ENCODE measurements at places on chromosomes 12 and 14. TPM values are rescaled to one million over a fixed set of nuclear protein-coding genes. Genes with fewer than 3 reads are reported as not detected.

SLC39A2 gene
- total RNA-seq: not detected

TAC3 gene
- 1.6 TPM for total RNA-seq

DNA sequence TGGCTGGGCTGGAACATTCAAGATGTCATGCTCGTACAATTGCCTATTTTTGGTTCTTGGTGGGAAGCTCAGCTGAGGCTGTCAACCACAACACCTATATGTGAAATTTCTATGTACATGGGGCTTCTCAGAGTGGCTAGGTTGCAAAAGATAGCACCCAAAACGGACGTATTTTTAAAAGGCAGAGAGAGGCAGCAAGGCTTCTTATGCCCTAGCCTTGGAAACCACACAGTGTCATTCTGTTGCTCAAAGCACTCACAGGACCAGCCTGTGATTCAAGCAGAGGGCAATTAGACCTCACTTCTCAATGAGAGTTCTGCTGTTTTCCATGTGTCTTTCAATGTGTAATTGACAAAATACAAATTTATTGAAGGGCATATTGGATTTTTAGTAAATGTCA lies 134.0 kb downstream of the GXYLT1 start:
- DNase-seq: no peak

GRCh38 chr12:101785671-101786070 lies 45.1 kb downstream of the GNPTAB start:
- DNase-seq: no peak

DNA sequence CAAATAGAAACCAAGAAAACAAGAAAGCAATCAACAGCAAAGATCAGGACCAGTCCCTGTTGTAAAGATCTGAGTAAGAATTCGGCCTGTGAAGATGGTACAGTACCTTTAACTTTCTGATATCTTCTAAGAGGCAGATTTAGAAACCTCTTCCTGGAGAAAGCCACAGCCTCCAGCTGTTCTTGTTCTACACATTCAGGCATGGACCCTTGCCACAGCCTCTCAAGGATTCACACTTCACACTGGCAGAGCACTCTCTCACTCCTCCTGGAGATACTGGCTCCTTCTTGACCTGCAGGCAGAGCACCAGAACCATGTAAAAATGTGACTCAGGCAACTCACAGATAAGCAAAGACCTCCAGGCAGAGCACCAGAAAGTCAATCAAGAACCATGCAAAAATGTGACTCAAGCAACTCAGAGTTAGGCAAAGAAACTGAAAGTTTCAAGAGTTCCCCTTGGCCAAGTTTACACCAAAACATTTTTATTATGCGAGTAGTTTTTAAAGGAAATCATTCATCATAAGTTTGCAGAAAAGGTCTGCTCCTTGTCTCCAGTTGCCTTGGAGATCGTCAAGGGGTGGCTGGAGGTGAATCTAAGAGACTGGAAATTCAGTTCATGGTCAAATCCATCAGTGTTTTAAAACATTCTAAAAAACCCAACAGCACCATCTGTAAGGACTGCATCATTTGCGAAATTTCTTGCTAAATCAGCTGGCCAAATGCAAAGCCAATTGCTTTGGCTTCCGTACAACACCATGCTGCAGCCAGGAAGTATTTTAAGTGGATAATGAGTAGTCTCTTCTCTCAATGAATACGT lies 119.3 kb upstream of the MDM1 start:
- no peak for DNase-seq

DNA sequence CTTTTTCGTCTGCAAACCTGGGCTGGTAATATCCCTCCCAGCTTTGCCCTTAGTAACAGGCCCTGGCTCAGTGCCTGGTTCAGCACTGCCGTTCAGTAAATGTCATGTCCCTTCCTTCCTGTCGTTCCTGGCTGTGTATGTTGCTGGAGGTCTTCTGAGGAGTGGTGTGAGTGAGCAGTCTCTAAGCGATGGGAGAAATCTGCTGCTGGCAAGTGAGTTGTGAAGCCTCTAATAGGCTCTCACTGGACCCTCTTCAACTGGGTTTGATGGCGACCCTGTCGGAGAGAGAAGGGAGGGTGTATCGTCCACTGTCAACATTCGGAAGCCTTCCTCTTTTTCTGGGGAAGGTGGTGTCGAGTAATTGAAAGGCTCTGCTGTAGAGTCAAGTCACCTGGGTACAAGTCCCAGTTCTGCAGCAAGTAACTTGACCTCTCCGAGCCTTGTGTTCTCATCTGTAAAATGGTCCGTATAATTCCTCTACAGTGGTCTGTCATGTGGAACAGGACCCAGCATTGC lies 62.8 kb downstream of the HRK start:
- no peak for DNase-seq

All from occipital lobe (tissue), 3 donors.